Dermis blood vessel endothelial cell (primary cell): ENCODE measurements at places on chromosomes 3 and 15. TPM values are rescaled to one million over a fixed set of nuclear protein-coding genes. Genes with fewer than 3 reads are reported as not detected.

The PLAAT1 gene
- total RNA-seq, result 0.47 TPM in 1 of 2 replicates, not detected in the other

The MKRN2OS gene
- total RNA-seq, result not detected in 2 replicates

The CXCR6 gene
- not detected in 2 replicates for total RNA-seq

The GUCA1C gene
- 0.19 TPM in 1 of 2 replicates, not detected in the other for total RNA-seq

The BCHE gene
- 11.6 and 20.4 TPM in 2 replicates for total RNA-seq
